ENCODE measurements at places on chromosomes 6 and 20.

- DNase-seq = no peak
These were observed 121.5 kb downstream of the PACRG start for GRCh38 chr6:162849269-162849668.

DNA sequence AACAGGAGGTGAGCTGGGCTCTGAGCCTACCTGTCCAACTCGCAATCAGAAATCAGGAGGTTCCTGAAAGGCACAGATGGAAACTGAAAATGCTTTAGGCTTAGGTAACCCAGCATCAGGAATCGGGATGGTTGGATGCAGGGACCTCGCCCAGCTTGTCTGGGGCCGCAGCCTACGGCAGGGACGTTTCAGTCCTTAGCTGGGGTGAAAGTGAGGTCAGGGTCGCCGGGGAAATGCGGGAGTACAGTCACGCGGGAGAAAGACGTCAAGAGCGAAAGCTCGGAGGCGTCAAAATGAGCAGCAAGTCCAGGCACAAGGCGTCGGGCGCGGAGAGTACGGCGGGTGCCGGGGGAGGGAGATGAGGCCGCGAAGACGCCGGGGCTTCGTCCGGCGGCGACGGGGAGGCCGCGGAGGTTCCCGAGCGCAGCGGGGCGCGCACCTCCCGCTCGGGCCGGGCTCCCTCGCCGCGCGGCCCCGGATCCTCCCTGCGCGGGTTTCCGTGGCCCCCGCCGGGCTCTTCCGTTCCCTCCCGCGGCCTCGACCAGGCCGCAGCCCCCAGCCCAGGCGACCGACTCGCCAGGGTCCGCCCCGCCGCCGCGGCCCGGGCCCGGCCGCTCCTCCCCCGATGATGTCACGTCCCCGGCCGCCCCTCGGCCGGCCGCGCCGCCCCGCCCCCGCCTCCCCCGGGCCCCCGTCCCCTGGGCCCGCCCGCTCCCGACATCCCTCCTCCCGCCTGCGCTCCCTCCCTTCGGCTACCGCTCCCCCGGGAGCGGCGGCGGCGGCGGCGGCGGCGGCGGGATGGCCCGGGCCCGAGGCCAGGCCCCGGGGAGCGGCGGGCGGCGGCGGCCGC, at the start of gene EBF4:
EBF4 (plus strand) TSS at position 745 of the 850 bp plus-strand sequence. CDS start 866 bp downstream, outside the sequence.
- DNase-seq = peak; percentile 26

DNA sequence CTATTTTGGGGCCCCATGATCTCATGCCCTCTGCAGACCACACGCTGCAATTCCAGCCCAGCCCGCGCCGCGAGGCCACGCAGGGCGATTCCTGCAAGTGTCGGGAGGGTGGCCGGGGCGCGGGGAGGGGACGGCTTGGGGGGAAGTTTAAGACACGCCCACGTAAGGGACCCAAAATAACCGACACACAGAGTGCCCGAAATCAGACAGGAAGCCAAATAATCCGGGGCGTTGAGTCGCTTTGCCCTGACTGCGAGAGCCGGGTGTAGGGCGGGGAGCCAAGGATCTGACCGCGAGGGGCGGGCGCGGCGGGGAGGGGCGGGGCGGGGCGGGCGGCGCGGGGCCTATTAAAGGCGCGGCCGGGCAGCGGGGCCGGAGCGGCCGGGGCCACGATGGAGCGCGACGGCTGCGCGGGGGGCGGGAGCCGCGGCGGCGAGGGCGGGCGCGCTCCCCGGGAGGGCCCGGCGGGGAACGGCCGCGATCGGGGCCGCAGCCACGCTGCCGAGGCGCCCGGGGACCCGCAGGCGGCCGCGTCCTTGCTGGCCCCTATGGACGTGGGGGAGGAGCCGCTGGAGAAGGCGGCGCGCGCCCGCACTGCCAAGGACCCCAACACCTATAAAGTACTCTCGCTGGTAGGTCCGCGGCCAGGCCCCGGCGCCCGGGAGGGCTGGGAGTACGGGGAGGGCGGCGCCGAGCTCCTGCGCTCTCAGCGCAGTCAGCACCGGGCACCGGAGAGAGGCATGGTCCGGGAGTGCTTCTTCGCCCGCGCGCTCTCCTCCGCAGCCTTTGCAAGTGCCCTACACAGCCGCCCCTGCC, at the start of gene ENPP1:
ENPP1 (plus strand) TSS at position 377 of the 816 bp plus-strand sequence; CDS start at position 393, 16 bp downstream.
- DNase-seq = peak; percentile 69

- no peak for DNase-seq
These were observed 1.5 kb downstream of the EPM2A start for GRCh38 chr6:145733810-145734209.

DNA sequence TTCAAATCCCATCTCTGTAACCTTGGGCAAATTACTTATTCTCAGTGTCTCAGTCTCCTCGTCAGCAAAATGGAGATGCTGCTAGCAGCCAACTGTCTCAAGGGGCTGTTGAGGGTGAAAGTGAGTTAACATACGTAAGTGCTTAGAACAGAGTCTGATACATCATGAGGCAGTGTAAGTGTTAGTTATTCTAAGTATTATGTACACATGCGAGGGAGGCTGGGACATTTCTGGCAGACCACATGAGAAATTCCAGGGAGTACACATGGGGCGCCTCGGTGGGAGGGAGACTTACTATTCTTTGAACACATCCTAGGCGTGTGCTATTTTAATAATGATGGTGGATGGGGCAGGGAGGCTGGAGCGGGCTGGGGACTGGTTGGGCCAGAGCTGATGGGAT, 99.1 kb downstream of the DLGAP4 start:
- no peak for DNase-seq

GRCh38 chr20:10216146-10216791, 2.4 kb upstream of the SNAP25 start:
- DNase-seq = no peak

GRCh38 chr6:103177791-103178190, 1681.9 kb downstream of the HACE1 start:
- DNase-seq = no peak

- DNase-seq = no peak
These were observed 207.9 kb downstream of the MYLK4 start for GRCh38 chr6:2542858-2543218.

- no peak for DNase-seq
These were observed 63.0 kb downstream of the SLC22A23 start for GRCh38 chr6:3393836-3394202.

All from anterior cingulate cortex (tissue), 58 donors.